ENCODE measurements at places on chromosomes 11 and 22. TPM values are rescaled to one million over a fixed set of nuclear protein-coding genes. Genes with fewer than 3 reads are reported as not detected.

TUBA8 gene
- total RNA-seq = 0.95 TPM

CBLIF gene
- total RNA-seq = not detected

RIBC2 gene
- total RNA-seq = 2.6 TPM

B3GAT1 gene
- not detected for total RNA-seq

CRYBB2 gene
- total RNA-seq = not detected

DNAJC24 gene
- 10.1 TPM for total RNA-seq

RHOD gene
- total RNA-seq = 44.0 TPM

CARNS1 gene
- 0.20 TPM for total RNA-seq

CD248 gene
- not detected for total RNA-seq

TTC28 gene
- total RNA-seq = 3.7 TPM

OR6M1 gene
- total RNA-seq = not detected

SYT12 gene
- total RNA-seq = 22.6 TPM

PRR33 gene
- not detected for total RNA-seq

DEAF1 gene
- 34.1 TPM for total RNA-seq

SLC29A2 gene
- total RNA-seq = 8.0 TPM

GRM5 gene
- total RNA-seq = not detected

TRIM6 gene
- total RNA-seq = 8.5 TPM

BCO2 gene
- total RNA-seq = 1.2 TPM

NAALAD2 gene
- total RNA-seq = not detected

INPP5J gene
- 0.54 TPM for total RNA-seq

SMTNL1 gene
- total RNA-seq = not detected

OR56A1 gene
- not detected for total RNA-seq

H19 gene
- total RNA-seq = 15.4 TPM

CARD18 gene
- total RNA-seq = not detected

GRK3 gene
- 3.4 TPM for total RNA-seq

TRIM3 gene
- 17.1 TPM for total RNA-seq

SLC22A9 gene
- total RNA-seq = not detected

CNTN5 gene
- total RNA-seq = not detected

OR2D2 gene
- total RNA-seq = not detected

RTN3 gene
- 103 TPM for total RNA-seq

SYVN1 gene
- total RNA-seq = 39.6 TPM

CADM1 gene
- total RNA-seq = 17.8 TPM

RFPL1 gene
- total RNA-seq = not detected

YPEL1 gene
- total RNA-seq = 0.46 TPM

SCGB1D2 gene
- total RNA-seq = 0.28 TPM

RHOG gene
- 97.3 TPM for total RNA-seq

TMA7B gene
- total RNA-seq = not detected

C11orf97 gene
- total RNA-seq = not detected
